Activated T-helper 2 cell treated with anti-CD3 and anti-CD28 coated beads, Interferon-gamma antibody, Interleukin-2, Interleukin-4, amounts not matched to agents 10 μg/mL and 5 μg/mL and 100 μg/mL, durations not matched to agents 14 hours and 24 hours and 36 hours (primary cell): ENCODE measurements at places on chromosomes 5 and 9. TPM values are rescaled to one million over a fixed set of nuclear protein-coding genes. Genes with fewer than 3 reads are reported as not detected.

Gene RPL35
- total RNA-seq: 1,671 and 1,735 TPM in 2 replicates

Gene STC2
- 21.4 and 22.8 TPM in 2 replicates for total RNA-seq

Gene TPPP
- 0.09 and 0.11 TPM in 2 replicates for total RNA-seq

Gene POU5F2
- 1.0 and 1.4 TPM in 2 replicates for total RNA-seq

Gene SGCD
- total RNA-seq: not detected in 2 replicates

Gene EQTN
- total RNA-seq: not detected in 2 replicates

Gene S1PR3
- 7.1 and 7.5 TPM in 2 replicates for total RNA-seq

Gene ANXA6
- total RNA-seq: 560 and 569 TPM in 2 replicates

Gene PCDHGC5
- total RNA-seq: not detected in 2 replicates

Gene TRIP13
- 36.6 and 37.6 TPM in 2 replicates for total RNA-seq

Gene JAK2
- total RNA-seq: 29.4 and 32.3 TPM in 2 replicates

Gene GPR21
- total RNA-seq: 0.59 and 1.0 TPM in 2 replicates

Gene CCNO
- total RNA-seq: 0.27 TPM in 1 of 2 replicates, not detected in the other

Gene CEP72
- total RNA-seq: 29.6 and 30.2 TPM in 2 replicates

Gene NUDT12
- total RNA-seq: 1.6 and 3.1 TPM in 2 replicates

Gene SOHLH1
- total RNA-seq: not detected in 2 replicates

Gene ALDOB
- total RNA-seq: not detected in 2 replicates

Gene PDE4D
- total RNA-seq: 102 and 106 TPM in 2 replicates
